T47D (cell line): ENCODE measurements at places on chromosomes 5 and 9.

DNA sequence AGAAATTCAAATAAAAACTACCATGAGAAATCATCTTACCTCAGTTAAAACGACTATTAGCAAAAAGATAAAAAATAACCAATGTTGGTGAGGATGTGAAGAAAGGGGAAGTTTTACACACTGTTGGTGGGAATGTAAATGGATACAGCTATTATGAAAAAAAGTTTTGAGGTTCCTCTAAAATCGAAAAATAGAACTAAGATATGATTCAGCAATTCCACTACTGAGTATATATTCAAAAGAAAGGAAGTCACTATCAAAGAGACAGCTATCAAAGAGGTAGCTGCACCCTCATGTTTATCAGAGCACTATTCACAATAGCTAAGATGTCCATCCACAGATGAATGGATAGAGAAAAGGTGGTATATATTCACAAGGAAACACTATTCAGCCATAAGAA, 1888.4 kb downstream of the MAT2B start:
- no peak for DNase-seq

DNA sequence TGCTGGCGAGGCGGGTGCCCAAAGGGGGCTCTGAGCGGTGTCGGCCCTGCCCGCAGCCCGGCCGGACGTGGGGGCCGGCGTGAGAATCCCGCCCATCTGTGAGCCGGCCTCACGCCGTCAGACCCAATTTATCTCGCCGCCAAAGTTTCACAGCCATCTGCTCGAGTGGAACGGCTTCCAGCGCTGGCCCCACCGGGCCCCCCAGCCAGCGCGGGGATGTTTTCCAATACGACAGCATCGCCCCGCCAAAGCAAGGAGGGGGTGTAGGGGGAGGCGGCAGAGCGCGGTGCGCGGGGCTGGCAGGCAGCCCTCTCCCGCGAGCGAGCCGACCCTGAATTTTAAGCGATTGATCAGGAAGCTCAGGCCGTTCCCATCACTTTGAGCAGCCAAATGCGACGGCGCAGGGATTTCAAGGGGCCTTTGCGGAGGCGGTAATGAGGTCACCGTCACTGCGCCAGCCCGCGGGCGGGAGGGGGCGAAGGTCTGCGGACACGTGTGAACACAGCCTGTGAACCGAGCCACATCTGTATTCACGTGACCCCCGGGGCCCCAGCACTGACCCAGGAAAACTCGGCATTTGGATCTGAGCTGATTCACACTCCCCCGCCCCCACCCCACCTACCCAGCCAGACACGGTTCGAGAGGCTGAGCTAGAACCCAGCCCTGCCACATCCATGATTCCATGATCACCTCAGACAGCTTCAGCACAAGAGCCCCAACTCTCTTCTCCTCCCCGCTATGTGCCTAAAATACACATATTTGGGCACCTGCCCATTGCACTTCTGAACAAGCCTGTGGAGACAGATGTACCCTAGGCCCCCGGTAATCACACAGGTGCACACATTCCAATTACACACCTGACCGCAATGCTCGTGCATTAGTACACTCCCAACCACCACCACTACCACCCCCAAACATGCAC, 47.8 kb upstream of the PSD2 start:
- no peak for DNase-seq

GRCh38 chr9:114467226-114467750, 38.0 kb downstream of the WHRN start:
- no peak for DNase-seq

- DNase-seq = no peak
Measured at GRCh38 chr5:15023846-15024245, 152.3 kb upstream of the ANKH start.

DNA sequence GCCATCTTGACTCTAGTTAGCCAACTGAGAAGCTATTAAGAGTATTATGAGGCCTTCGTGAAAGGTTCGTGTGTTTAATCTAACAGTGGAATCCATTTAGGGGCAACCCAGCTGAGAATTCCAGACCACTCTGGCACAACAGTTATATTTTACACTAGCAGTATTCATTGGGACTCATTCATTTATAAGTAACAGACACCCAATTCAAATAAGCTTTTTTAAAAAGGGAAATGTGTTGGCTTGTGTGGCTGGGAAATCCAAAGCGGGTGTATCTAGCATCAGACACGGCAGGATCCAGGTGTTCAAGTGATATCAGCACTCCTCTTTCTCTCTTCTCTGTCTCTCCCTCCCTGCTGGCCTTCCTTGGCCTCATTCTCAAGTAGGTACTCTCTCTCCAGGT, 46.0 kb upstream of the SHC3 start:
- DNase-seq = no peak

DNA sequence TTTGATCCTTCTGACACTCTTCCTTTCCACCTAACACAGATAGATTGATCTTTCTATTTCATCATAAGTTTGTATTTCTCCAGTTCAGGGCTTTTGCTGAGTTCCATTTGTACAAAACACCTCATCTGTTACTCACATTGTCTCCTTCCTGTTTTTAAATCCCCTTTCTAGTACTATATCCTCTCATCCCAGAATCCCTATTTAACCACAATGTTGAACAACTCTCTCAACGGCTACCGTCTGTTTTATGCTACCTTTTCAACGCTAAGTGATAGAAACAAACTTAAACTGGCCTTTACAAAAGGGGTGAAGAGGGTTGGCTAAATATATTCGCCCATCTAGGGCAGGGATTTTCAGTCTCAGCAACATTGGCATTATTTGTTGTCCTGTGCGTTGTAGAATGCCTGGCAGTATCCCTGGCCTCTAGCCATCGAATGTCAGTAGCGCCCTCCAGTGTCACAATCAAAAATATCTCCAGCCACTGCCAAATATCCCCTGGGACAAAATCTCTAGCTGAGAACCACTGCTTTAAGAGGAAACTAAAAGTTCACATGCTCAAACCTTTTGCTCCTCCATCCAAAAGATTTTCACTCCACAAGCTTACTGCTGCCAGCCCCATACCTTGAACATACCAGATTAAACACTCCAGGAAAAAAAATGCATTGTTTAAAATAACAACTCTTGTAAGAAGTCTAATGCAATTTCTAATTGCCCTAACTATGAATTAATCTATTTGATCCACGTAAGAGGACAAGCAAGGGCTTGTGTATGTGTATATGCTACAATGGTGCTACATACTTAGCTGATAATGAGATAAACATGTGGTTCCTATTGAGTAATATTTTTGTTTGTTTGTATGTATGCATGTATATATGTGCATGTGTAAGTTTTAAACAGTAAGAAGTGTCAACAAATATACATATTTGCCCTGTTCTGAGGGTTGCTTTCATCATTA, 344.0 kb downstream of the PTPRD start:
- no peak for DNase-seq

- DNase-seq = no peak
Measured at GRCh38 chr5:76859591-76860247, 9.9 kb downstream of the S100Z start.

DNA sequence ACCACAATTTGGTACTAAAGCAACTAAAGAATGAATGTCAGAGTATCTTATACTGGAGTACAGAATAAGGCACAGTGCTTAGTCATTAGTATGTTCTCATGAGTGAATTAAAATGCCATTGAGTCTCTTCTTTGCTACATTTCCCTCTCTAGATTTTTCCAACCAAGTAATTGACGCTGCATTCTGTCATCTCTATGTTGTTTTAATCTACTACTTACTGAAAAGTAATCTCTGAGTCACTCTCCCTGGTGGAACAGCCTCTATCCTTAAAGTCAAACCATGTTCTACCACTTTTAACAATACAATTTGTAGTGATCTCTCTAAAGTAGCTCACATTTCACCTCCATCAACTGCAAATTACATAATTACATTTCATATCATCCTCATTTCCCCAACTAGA, 495.1 kb downstream of the CDH18 start:
- no peak for DNase-seq

- DNase-seq = no peak
Measured at GRCh38 chr5:61981886-61982285, 324.1 kb upstream of the KIF2A start.

GRCh38 chr5:61965490-61965889, 340.5 kb upstream of the KIF2A start:
- DNase-seq = no peak

- no peak for DNase-seq
Measured at GRCh38 chr5:163190784-163191183, 246.6 kb upstream of the CCNG1 start.

GRCh38 chr9:89522261-89522958, 24.5 kb upstream of the SEMA4D start:
- no peak for DNase-seq

DNA sequence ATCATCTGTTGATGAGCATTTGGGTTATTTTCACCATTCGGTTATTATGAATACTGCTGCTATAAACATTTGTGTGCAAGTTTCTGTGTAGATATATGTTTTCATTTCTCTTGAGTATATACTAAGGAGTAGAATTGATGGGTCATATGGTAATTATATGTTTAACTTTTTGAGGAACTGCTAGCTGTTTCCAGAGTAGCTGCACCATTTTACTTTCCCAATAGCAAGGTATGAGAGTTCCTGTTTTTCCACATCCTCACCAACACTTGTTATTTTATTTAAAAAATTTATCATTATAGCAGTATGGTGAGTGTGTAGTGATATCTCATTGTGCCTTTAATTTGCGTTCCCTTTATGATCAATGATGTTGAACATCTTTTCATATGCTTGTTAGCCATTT, 29.2 kb downstream of the CD14 start:
- no peak for DNase-seq

DNA sequence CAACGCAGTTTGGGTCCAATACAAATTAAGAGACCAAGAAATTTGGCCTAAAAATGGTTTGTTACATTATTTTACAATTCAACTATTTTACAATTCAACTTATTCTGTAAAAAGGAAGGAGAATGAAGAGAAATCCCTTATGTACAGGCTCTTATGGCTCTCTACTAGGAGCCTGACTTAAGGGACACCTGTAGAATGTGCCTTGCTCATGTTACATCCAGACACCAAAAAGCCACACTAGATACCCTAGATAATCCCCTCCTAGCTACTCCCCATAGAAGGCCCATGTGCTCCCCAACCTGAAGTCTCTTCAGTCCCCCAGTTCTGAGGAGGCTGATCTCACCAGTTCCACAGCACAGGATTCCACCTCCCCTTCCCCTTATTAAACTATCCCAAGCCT, 14.1 kb upstream of the NNT start:
- no peak for DNase-seq

GRCh38 chr9:109488791-109489492, 9.2 kb downstream of the PTPN3 start:
- DNase-seq = no peak

- DNase-seq = peak; percentile 74
Measured at GRCh38 chr9:134689321-134690181, 47.9 kb downstream of the COL5A1 start.

- no peak for DNase-seq
Measured at GRCh38 chr9:115333277-115334070, 215.5 kb upstream of the TNC start.

GRCh38 chr5:82655078-82655477, 376.9 kb upstream of the RPS23 start:
- DNase-seq = no peak

GRCh38 chr5:109703166-109703565, 13.4 kb downstream of the MAN2A1 start:
- DNase-seq = no peak

- DNase-seq = no peak
Measured at GRCh38 chr5:14028938-14029584, 84.6 kb upstream of the DNAH5 start.

DNA sequence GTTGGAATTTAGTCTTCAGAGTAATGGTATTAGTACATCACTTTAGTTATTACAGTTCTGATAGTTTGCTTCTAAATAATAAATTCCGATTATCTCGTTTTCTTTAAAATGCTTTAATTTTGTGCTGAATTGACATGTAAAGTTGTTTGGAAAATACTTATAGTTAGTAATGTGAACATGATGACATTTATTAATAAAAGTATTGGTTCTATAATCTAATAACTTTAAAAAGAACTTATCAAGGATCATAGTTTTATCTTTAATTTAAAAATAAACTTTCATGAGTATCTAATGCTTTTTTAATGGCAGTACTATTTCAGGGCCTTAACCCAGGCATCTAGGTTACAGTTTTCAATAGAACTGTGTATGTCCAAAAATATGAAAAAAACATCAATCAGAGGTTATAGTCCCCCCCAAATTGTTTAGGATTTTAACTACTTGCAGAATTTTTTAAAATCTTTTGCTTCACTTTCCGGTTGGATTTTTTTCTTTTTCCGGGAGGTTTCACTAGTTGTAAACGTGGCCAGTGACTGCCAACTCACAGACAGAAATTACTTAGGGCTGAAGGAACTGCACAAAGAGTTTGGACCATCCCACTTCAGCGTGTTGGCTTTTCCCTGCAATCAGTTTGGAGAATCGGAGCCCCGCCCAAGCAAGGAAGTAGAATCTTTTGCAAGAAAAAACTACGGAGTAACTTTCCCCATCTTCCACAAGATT, 680 bp downstream of the GPX8 start:
- peak; percentile 81 for DNase-seq
